GM10248 (cell line): ENCODE measurements at places on chromosomes 6 and 20.
A peak's percentile ranks its signal among the peaks of the same experiment; 100 is the strongest.

DNA sequence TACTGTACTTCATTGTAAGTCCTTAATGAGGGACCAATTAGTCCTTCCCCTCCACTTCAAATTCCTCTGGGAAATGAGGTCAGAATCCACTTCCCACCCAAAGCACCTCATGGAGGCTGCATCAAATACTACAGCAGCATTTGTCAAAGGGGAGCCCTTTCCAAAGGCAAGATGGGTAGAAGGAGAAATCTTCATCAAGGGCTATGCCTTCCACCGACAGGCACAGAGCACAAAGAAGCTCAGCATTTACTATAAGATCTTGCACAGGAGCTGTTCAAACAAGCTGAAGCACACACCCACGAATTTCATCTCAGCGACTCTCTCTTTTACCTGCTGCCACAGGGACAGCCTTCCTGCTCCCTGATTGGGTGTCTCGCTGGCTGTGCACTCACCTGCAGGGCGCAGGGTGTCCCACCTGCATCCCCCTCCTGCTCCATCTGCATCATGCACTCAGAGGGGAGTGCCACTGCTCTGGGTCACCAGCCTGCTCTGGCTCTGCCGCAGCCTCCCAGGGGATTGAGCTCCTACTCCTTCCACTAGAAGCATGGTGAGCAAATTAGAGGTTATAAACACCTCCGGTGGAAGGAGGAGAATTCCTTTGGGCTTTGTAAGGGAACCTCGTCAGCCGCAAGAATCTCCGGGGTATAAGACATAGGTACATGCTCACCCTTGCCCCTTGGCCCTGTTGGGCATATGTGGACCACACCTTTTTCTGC lies 164.5 kb downstream of the ATXN1 start:
- DNase-seq, result no peak

DNA sequence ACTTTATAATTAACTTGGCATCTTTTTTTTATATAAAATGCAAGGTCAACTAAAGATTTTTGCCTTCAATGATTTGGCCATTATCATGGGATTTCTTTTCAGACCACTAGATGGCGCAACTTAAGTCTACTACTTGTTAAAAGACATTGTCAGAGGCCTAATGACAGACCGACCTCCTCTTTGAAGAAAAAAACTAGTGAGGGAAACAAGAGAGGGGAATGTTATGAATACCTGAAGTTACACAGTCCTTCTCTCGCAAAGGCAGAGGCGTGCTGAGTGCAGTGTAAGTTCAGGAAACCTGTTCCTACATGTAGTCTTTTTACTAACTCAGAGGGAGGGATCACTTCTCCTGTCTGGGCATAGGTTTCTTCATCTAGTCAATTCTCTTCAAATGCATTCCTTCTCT lies 9.3 kb downstream of the TRAPPC3L start:
- DNase-seq, result peak; percentile 34

- no peak for DNase-seq
These were observed 79.4 kb downstream of the BMP6 start for GRCh38 chr6:7805078-7805849.

DNA sequence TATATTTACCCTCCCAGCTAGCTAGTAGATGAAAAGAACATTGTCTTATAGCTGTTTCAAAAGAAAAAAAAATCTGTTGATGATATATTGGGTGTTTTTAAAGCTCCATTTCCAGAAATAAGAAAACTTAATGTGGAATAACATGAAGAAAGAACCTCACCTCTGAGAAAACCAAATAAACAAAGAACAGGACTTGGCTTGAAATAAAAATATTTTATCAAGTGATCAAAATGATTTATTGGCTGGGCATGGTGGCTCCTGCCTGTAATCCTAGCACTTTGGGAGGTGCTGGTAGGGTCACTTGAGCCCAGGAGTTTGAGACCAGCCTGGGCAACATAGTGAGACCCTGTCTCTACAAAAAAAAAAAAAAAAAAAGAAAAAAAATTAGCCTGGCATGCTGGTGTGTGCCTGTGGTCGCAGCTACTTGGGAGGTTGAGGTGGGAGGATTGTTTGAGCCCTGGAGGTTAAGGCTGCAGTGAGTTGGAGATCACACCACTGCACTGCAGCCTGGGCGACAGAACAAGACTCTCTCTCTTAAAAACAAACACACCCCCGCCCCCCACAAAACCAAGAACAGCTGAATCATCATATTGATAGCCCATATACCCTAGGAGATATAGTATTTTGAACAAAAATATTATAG lies 7.9 kb downstream of the RNF24 start:
- DNase-seq, result no peak

- no peak for DNase-seq
These were observed 2.4 kb downstream of the CST8 start for GRCh38 chr20:23493172-23493772.

- no peak for DNase-seq
These were observed 1061.8 kb upstream of the CITED2 start for GRCh38 chr6:140436023-140436811.

GRCh38 chr20:34112600-34113101 lies 608 bp upstream of the EIF2S2 start:
- DNase-seq, result peak; percentile 31

GRCh38 chr6:138012682-138013081 lies 94.5 kb downstream of the PERP start:
- no peak for DNase-seq

DNA sequence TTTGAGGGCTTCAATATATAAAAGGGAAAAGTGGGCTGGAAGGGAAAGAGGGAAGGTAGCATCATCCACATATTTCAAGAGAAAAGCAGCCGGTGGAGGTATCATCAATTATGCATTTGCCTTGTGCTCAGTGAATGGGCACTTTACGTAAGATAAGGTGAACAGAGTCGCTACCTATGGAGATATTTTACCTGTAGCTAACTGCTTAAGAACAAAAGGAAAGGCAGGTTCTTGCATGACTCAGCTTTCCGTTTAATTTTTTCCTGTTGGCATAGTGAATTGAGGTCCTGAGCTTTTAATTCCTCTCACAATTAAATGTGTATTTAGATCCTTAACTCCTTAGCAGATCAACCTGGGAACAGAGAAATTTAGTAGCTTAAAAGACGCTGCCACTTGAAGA lies 25.5 kb upstream of the PLCB4 start:
- no peak for DNase-seq
